ENCODE measurements at places on chromosomes 2 and 18. TPM values are rescaled to one million over a fixed set of nuclear protein-coding genes. Genes with fewer than 3 reads are reported as not detected.

DNA sequence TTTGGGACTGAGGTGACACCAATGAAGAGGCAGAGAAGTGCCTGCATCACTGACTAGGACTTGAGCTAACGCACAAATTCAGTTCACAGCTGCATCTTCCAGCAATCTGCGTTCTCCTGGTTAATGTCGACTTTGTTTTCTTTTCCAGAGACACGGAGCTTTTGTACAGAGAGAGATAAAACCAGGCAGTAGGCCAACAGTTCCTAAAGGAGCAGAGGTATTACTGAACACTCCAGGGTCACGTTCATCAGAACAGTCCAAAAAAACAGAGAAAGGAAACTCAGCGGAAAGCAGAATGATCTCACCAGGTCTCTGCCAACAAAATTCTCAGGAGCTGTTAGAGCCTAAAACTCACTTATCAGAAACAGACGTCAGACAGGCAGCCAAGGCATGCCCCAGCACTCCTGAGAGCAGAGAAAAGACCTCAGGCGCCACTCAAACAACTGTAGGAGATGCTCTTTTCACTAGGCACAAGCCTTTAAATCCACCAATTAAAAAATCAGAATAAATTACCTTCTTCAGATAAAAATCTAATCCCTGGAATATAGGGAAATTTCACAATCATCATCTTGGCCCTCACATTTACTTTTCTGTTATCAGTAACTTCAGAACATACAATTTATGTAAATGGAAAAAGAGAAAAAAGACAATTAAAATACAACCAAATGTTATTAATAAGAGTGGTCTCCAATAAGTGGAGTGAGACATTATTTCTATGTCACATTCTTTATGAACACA lies 95.9 kb upstream of the SPTBN1 start:
- DNase-seq: no peak
- H3K4me1 ChIP-seq: no peaks in the 10 kb centered on the region
- no peak overlapping the region for H3K4me3 ChIP-seq
- H3K36me3 ChIP-seq: no peaks in the 10 kb centered on the region
- peaks cover 34% of the 10 kb centered on the region for H3K27me3 ChIP-seq

DNA sequence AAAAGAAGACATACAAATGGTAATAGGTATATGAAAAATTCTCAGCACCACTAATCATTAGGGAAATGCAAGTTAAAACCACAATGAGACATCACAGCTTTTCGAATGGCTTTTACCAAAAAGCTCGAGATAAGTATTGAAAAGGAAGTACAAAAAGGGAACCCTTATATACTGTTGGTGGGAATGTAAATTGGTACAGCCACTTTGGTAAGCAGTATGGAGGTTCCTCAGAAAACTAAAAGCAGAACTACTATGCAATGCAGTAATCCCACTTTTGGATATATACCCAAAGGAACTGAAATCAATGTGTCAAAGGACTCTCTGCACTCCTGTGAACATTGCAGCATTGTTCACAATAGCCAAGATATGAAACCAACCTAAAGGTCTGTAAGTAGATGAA lies 107.5 kb upstream of the SPATS2L start:
- H3K27ac ChIP-seq: no peak overlapping the region
- no peak overlapping the region for H3K4me3 ChIP-seq
- H3K36me3 ChIP-seq: no peaks in the 10 kb centered on the region
- H3K27me3 ChIP-seq: peaks cover 10% of the 10 kb centered on the region
- H3K4me1 ChIP-seq: no peaks in the 10 kb centered on the region
- DNase-seq: no peak

DNA sequence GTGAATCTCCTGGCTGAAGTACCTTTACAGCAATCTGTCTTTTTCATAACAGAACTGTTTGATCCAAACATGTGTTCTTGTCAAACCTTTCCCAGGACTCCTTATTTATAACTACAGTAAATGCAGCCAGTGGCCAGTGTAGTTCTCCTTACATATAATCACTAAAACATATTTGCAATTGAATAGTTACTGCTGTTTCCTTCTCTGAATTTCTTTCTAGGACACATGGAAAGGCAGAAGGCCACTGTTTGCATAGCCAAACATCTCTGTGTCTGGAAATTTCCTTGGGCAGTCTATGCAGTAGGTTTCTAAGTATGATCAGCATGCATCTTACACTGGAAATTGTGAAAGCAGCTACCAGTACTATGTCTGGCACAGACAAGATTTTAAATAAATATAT lies 57.4 kb upstream of the COL3A1 start:
- H3K4me3 ChIP-seq: no peak overlapping the region
- H3K27ac ChIP-seq: no peak overlapping the region
- H3K27me3 ChIP-seq: no peaks in the 10 kb centered on the region
- no peak for DNase-seq
- no peaks in the 10 kb centered on the region for H3K36me3 ChIP-seq
- no peaks in the 10 kb centered on the region for H3K4me1 ChIP-seq

DNA sequence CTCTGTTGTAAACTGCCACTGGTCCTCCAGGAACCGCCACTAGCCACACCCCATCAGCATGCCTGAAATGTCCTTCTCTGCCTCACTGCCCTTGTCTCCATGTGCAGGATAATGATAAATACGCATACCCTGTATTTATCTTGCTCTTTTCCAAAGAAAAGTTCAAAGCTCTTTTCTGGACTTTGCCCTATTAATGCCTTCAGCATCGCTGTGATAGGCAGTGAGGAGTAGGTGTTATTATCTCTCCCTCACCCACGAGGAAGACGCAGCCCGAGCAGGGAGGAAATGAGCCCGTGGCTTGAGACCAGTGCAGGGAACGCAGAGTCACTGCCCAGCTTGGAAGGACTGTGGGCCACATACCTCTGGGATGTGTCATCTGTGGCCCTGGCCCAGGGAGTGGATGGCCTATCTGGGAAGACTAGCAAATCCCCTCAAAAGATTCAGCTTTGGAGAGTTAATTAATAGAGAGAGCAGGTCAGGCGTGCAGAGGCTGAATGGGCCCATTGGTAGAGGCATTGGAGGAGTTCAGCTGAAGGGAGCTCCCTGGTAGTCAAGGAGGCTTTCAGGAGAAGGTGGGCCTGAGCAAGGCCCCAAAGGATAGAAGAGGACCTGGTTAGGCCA lies 39.5 kb upstream of the MCFD2 start:
- peaks cover 13% of the 10 kb centered on the region for H3K4me1 ChIP-seq
- peaks cover 67% of the 10 kb centered on the region for H3K36me3 ChIP-seq
- H3K27me3 ChIP-seq: no peaks in the 10 kb centered on the region
- no peak overlapping the region for H3K4me3 ChIP-seq
- H3K27ac ChIP-seq: peak overlapping the region; percentile 54

GRCh38 chr2:86073225-86073624 lies 32.5 kb downstream of the POLR1A start:
- peak overlapping the region; percentile 13 for H3K27ac ChIP-seq
- peaks cover 49% of the 10 kb centered on the region for H3K4me1 ChIP-seq
- H3K4me3 ChIP-seq: no peak overlapping the region
- no peaks in the 10 kb centered on the region for H3K27me3 ChIP-seq

Gene SLC5A7
- total RNA-seq: not detected

Gene KANSL3
- 64.4 TPM for total RNA-seq

Gene NEB
- 0.31 TPM for total RNA-seq

Gene CCDC68
- total RNA-seq: not detected

Gene PREB
- 72.1 TPM for total RNA-seq

DNA sequence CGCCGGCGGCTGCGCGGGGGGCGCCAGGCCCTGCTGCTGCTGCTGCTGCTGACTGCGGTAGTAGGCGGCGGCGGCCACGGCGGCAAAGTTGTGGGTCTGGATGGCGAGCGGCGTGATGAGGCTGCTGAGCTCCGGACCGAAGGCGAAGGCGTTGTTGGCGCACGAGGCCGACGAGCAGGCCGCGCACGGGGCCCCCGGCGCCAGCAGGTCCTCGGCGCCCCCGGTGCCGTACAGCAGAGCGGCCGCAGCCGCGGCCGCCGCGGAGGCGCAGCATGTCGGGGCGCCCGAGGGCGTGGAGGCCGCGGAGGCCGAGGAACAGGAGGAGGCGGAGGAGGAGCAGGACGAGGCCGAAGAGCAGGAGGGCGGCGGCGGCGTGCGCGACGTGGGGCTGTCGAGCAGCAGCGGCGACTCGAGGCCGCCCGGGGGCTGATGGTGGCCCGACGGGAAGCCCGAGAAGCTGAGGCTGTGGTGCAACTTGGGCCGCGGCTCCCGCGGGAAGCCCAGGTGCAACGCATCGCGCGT lies 1.8 kb downstream of the ZFP36L2 start:
- peaks cover 61% of the 10 kb centered on the region for H3K36me3 ChIP-seq
- H3K4me1 ChIP-seq: peaks cover 43% of the 10 kb centered on the region
- H3K4me3 ChIP-seq: peak overlapping the region; percentile 98
- no peaks in the 10 kb centered on the region for H3K27me3 ChIP-seq
- peak; percentile 66 for DNase-seq
- peak overlapping the region; percentile 100 for H3K27ac ChIP-seq

Gene GIGYF2
- total RNA-seq: 61.7 TPM

GRCh38 chr2:241935314-241935713 lies 65.8 kb downstream of the RTP5 start:
- H3K27me3 ChIP-seq: no peaks in the 10 kb centered on the region
- H3K27ac ChIP-seq: no peak overlapping the region
- no peak overlapping the region for H3K4me3 ChIP-seq
- peaks cover 3% of the 10 kb centered on the region for H3K4me1 ChIP-seq
- no peak for DNase-seq
- H3K36me3 ChIP-seq: no peaks in the 10 kb centered on the region

DNA sequence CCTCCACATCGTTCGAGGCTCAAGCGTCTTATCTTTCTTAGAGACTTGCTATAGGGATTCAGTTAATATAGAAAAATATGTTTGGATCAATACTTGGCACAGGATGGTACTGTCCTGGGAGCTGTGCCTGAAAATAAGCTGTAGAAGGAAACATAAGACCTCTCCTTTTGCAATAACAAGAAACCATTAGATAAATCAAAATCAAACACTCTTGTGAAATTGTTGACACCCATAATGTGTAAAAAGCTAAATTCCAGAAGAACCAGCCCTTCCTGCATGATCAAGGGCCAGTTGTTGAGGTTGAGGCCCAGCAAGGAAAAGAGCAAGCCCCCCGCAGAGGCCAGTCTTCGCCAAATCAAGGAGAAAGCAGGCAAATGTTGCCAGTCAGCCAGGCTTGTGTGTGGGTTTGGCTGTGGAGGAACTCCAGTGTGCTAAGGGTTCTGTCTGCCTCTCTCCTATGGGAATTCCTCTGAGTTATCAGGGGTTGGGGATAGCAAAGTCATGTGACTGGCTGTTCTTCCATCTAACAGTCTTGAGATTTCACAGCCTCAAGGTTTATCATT lies 185.7 kb downstream of the ACKR3 start:
- no peaks in the 10 kb centered on the region for H3K4me1 ChIP-seq
- H3K36me3 ChIP-seq: no peaks in the 10 kb centered on the region
- H3K27me3 ChIP-seq: peaks cover 7% of the 10 kb centered on the region
- no peak overlapping the region for H3K27ac ChIP-seq
- no peak for DNase-seq
- H3K4me3 ChIP-seq: no peak overlapping the region

DNA sequence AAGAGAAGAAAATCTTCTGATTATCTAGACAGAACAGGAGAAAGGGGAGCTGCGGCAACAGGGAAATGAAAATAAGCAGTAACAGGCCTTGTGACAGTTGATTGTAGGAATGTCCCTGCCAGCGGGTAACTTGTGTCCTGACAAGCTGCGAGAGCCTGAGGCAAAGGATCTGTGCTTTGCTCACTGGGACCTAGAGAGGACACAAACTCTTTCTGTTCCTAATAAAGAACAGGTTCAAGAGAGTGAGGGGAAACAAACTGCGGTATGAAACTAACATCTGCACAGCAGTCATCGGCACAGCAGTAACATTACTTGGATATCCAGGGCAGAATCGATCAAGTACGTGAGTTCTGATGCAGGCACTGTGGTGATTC lies 103.7 kb upstream of the THOC1 start:
- no peaks in the 10 kb centered on the region for H3K4me1 ChIP-seq
- DNase-seq: no peak
- H3K27ac ChIP-seq: no peak overlapping the region
- H3K36me3 ChIP-seq: no peaks in the 10 kb centered on the region
- no peak overlapping the region for H3K4me3 ChIP-seq

GRCh38 chr2:240811346-240812300 lies 8.4 kb downstream of the KIF1A start:
- no peaks in the 10 kb centered on the region for H3K4me1 ChIP-seq
- H3K4me3 ChIP-seq: no peak overlapping the region
- no peaks in the 10 kb centered on the region for H3K36me3 ChIP-seq
- no peaks in the 10 kb centered on the region for H3K27me3 ChIP-seq
- H3K27ac ChIP-seq: no peak overlapping the region
- DNase-seq: no peak

- H3K36me3 ChIP-seq: no peaks in the 10 kb centered on the region
- H3K4me1 ChIP-seq: peaks cover 3% of the 10 kb centered on the region
- peaks cover 14% of the 10 kb centered on the region for H3K27me3 ChIP-seq
- no peak overlapping the region for H3K4me3 ChIP-seq
- no peak overlapping the region for H3K27ac ChIP-seq
- DNase-seq: no peak
These were observed 63.1 kb upstream of the SPATS2L start for GRCh38 chr2:200243441-200243840.

DNA sequence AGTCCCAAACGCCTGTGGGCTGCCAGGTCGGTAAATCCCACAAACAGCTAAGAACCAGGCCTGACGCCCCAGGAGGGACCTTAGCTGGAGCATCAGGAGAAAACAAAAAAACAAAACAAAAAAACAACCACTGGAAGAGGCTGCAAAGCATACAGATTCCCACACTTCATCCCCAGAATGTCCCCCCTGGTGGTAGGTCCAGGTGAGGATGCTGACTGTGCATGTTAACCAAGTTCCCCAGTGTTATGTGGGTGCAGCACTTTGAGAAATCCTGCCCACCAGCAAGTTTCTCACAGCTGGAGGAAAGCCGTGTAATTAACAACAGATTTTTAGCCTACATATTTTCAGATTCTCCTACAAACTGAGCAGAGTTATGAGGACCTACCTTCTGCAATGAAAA lies 15.1 kb downstream of the ST3GAL5 start:
- no peak overlapping the region for H3K4me3 ChIP-seq
- no peak overlapping the region for H3K27ac ChIP-seq
- no peaks in the 10 kb centered on the region for H3K27me3 ChIP-seq
- H3K4me1 ChIP-seq: peaks cover 42% of the 10 kb centered on the region
- DNase-seq: no peak
- peaks cover 25% of the 10 kb centered on the region for H3K36me3 ChIP-seq

- H3K4me1 ChIP-seq: peaks cover 7% of the 10 kb centered on the region
- H3K27ac ChIP-seq: no peak overlapping the region
- no peak overlapping the region for H3K4me3 ChIP-seq
- H3K36me3 ChIP-seq: no peaks in the 10 kb centered on the region
These were observed 43.5 kb downstream of the SLC38A11 start for GRCh38 chr2:164911832-164912231.

Gene KRTCAP3
- total RNA-seq: 6.6 TPM

GRCh38 chr2:240511351-240512108 lies 46.3 kb downstream of the ANKMY1 start:
- H3K4me1 ChIP-seq: peaks cover 7% of the 10 kb centered on the region
- H3K27me3 ChIP-seq: no peaks in the 10 kb centered on the region
- no peak for DNase-seq

DNA sequence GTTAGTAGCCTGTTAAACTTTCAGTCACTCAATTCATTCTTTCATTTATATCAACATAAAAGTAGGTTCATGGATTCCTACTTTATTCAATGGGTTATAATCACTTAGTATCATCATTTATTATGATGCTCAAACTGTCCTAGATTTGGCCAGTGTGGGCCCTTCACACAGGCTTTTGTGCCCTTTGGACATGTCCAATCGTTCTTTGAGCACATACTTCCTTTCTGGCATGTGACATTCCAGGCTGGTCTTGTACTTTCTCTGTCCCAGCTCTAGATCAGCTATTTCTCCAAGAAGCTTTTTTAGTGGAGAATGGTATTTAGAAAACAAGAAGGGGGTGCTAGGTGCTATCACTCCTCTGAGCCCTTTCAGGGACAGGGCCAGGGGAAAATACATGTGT lies 11.5 kb downstream of the POLR1A start:
- DNase-seq: no peak
- H3K4me3 ChIP-seq: no peak overlapping the region
- peaks cover 6% of the 10 kb centered on the region for H3K4me1 ChIP-seq
- no peak overlapping the region for H3K27ac ChIP-seq
- peaks cover 54% of the 10 kb centered on the region for H3K36me3 ChIP-seq
- H3K27me3 ChIP-seq: no peaks in the 10 kb centered on the region

Data from activated CD8-positive, alpha-beta T cell treated with anti-CD3 and anti-CD28 coated beads, Interleukin-2, amount 10 ng/mL, durations not matched to agents 7 days and 5 days (primary cell).